ENCODE measurements at places on chromosomes 3 and 15.

GRCh38 chr3:33144433-33144832, 30.6 kb downstream of the CRTAP start:
- no peak for DNase-seq

DNA sequence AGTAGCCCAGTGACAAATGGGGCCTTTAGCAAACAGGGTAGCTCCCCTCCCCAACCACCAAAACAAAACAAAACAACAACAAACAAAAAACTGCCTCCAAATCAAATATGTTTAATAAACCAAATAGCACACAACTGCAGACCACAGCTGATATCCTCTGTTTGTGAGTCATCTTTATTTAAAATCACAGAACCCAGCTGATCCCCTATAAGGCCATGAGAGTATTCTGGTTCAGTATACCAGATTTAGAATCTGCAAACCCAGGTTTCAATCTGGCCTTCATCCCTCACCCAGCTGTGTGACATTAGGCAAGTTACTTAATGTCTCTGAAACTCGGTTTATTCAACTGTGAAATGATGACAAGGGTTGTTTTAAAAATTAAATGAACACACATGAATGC, 124.5 kb downstream of the SUCLG2 start:
- no peak for DNase-seq

GRCh38 chr3:99997293-99997692, 117.0 kb downstream of the FILIP1L start:
- no peak for DNase-seq

DNA sequence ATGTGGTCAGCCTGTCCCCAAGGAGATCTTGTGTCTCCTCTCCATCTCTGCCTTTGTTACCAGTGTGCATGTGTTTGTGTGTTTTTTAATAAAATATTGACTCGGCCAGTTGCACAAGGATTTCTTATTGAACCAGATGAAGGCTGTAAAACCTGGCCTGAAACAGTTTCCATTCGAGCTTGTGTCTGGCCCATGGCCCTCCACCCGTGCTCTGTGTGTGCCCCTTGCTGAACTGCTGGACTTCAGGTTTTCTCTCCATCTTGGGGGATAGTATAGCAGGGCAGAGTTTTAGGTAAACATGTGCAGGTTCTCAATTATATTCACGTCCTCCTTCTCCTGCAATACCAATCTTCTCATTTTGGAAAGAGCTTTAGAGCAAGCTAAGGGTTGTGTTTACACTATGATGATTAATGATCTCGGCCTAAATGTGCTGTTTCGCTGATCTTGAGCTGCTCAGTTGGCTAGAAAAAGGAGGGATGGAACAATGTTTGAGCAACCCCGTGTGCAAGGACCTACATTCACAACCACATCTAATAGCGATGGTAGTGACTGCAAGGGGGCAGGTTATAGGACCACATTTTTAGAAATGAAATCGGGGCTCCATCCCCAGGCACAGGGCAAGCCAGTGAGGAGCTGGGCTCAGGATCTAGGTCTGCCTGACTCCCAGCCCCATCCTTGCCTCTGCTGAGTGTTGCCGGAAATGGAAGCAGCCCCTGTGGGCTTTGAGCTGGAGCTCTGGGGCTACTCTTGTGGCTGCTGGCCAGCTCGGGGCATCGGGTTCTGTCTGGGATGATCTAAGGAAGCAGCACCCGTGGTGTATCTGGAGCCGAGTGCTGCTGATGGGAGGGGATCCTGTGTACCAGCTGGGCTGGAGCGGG, 47.7 kb downstream of the CMTM6 start:
- no peak for DNase-seq

GRCh38 chr15:50107591-50108408, 11.2 kb downstream of the ATP8B4 start:
- DNase-seq: no peak

GRCh38 chr15:24857763-24858162, 97.0 kb upstream of the SNRPN start:
- no peak for DNase-seq

- DNase-seq: no peak
Observed at GRCh38 chr15:50202003-50202402, 20.0 kb downstream of the SLC27A2 start.

DNA sequence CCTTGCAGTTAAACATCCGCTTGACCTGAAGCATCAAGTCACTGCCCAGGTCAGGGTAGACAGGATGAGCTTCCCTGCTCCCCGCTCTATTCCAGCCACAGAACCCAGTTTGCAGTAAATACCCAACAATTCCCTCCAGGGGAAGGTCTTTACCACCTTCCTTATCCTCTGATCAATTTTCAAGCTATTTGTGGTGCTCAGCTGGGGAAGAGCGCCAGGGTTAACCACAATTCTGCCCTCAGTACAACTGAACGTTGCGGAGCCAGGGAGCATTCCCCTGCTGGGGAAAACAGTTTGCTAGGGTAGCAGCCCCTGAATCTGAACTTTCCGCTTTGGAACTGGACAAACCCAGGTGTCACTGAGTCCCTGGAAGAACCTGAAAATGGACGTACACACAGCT, 28.5 kb downstream of the RBPMS2 start:
- no peak for DNase-seq

- DNase-seq: no peak
Observed at GRCh38 chr3:9508781-9509180, 44.8 kb downstream of the LHFPL4 start.

GRCh38 chr15:70410371-70410985, 312.8 kb upstream of the TLE3 start:
- DNase-seq: no peak

- no peak for DNase-seq
Observed at GRCh38 chr3:104588442-104588841, 778.3 kb upstream of the ALCAM start.

GRCh38 chr3:68706096-68706495, 226.3 kb downstream of the TAFA4 start:
- DNase-seq: no peak

DNA sequence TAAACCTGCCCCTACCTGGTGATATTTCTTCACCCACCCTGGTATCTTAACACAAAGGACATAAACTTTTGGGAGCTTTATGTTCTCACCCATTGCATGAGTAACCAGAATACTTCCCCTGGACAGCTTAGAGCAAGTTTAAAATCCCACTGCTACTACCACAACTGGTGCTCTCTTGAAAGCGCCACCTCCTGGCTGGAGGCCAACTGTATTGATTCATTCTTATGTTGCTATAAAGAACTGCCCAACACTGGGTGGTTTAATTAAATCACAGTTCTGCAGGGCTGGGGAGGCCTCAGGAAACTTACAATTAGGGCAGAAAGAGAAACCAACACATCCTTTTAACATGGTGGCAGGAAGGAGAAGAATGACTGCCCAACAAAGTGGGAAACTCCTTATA, 592.4 kb downstream of the EPHA3 start:
- no peak for DNase-seq

DNA sequence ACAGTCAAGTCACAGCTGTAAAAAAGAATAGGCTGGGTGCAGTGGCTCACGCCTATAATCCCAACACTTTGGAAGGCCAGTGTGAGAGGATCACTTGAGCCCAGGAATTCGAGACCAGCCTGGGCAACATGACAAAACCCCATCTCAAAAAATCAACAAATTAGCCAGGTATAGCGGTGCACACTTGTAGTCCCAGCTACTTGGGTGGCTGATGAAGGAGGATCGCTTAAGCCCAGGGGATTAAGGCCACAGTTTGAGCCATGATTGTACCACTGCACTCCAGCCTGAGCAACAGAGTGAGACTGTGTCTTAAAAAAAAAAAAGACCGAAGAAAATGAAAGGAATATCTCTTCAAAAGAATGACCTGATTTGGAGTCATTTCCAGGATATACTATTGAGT, 6.6 kb downstream of the HERC1 start:
- DNase-seq: no peak

- no peak for DNase-seq
Observed at GRCh38 chr15:36756707-36757106, 177.3 kb downstream of the CDIN1 start.

DNA sequence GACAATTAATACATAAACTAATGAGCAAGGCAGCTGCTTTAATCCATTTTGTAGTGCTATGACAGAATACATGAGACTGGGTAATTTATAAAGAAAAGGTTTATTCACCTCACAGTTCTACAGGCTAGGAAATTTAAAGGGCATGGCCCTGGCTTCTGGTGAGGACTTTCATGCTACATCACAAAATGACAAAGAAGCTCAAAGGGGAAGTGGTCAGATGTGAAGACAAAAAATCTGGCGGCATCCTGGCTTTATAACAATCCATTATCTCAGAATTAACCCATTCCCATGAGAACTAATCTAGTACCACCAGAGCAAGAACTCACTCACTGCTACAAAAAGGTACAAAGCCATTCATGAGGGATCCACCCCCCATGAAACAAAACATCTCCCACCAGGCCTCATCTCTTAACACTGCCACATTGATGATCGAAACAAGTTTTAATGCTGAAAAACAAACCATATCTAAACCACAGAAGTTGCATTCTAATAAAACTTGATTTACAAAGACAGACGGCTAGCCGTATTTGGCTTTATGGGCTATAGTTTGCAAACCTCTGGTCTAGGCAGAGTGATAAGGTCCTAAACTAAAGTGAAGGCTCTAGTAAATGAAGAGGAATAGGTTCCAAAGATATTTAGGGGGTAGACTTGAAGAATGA, 44.2 kb downstream of the GSK3B start:
- no peak for DNase-seq

- DNase-seq: no peak
Observed at GRCh38 chr3:161607056-161607455, 110.4 kb downstream of the OTOL1 start.

GRCh38 chr3:183626877-183627594, 8.4 kb upstream of the KLHL24 start:
- no peak for DNase-seq

- DNase-seq: no peak
Observed at GRCh38 chr3:96266395-96267190, 547.8 kb upstream of the EPHA6 start.

GRCh38 chr3:155744010-155744625, 753 bp downstream of the PLCH1 start:
- DNase-seq: no peak

GRCh38 chr15:41487802-41488201, 5.9 kb upstream of the ITPKA start:
- DNase-seq: no peak

DNA sequence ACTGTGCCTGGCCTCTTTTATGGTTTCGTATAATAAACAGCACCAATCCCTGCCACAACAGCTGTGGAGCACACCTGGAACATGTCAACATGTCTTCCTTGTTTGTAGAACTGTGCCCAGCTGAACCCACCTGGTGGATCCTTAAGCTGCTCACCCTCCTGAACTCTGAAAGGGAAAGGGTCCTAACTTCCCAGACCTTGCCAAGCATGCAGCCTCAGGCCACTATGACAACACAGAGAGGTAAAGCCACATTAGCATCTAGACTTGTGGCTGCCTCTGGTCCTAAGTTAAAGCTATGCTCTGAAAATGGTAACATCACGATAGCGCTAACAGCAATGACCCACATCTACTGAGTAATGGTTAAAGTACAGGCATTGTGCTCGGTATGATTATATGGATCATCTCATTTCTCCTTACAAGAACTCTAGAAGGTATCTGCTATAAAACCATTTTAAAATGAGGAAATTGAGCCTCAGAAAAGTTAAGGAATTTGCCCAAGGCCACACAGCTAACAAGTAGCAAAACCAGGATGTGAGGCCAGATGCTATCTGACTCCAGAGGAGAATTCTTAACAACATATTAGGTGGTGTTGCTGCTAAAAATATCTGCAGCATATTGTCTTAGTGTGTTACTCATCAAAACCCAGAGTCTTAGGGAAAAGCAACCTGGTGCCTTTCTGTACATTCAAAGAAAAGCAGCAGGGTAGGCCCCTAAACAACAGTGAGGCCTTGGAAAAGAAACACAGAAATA, 23.1 kb upstream of the HERC1 start:
- no peak for DNase-seq

- DNase-seq: no peak
Observed at GRCh38 chr3:48222616-48223513, at the start of gene CAMP. Gene CAMP, plus strand, starts transcription at chr3:48223495. Its CDS starts 17 bp downstream, at chr3:48223512.

GRCh38 chr3:140898340-140899180, 43.1 kb upstream of the SLC25A36 start:
- no peak for DNase-seq

DNA sequence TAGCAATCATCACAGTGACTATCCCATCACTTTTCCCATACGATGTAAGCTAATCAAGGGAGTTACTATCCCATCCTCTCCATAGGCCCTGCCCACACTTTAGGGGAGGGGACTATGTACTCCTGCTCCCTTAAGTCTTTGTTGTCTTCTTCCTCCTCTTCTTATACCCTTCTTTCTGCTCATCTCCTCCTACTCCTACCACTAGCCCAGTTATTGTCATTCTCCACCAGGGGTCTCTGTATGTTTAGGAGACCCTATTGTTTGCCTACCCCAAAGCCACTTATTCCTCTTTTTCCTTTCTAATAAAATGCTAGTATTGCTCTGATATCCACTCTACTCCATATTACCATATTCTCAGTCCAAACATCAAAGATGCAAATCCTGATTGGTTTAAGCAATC, 27.8 kb downstream of the STAC start:
- no peak for DNase-seq

DNA sequence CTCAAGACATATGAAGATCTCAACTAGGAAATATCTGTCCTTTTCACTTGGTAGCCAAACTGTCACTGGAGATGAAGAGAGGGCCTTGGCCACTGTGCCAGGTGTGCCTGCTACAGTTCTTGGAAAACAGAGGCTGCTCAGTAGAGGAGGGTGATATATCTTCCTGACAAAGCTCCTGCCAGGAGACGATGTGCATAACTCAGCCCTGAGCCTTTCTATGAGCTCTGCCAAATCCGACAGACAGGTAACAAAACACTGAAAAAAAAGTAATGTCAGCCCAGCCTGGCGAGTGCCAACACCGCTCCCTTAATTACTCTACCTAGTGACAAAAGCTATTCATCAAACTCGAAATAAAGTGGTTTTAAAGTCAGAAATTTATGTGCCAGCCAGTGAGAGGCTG, 123.2 kb downstream of the MFSD1 start:
- DNase-seq: no peak

DNA sequence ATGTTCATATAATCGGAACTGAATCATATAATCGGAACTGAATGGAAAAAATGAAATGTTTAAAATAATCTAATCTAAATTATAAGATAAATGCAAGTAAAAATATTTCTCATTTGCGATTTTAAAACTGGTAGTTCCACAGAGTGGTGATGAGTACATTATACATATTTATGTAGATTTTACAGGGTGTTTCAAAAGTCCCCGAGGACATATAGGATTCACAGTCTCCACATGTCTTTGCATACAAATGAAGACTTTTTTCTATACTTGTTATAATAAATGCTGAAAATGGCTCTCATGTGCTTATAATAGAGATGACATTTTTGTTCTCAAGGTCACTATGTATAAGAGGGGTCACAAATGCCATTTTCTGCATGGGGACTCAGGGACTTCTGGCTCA, 139.5 kb downstream of the PEX5L start:
- DNase-seq: no peak

DNA sequence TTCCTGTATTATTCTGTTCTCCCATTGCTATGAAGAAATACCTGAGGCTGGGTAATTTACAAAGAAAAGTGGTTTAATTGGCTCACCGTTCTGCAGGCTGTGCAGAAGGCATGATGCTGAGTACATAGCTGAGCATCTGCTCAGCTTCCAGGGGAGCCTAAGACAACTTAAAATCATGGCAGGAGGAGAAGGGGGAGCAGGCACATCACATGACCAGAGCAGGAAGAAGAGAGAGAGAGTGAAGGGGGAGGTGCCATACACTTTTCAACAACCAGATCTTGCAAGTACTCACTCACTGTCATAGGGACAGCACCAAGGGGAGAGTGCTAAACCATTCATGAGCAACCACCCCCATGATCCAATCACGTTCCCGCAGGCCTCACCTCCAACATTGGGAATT, 184.4 kb downstream of the GOLGA8K start:
- no peak for DNase-seq

Measured in cerebellar nuclear complex (tissue), 1 donor.